ENCODE measurements at places on chromosomes 3 and 15.

DNA sequence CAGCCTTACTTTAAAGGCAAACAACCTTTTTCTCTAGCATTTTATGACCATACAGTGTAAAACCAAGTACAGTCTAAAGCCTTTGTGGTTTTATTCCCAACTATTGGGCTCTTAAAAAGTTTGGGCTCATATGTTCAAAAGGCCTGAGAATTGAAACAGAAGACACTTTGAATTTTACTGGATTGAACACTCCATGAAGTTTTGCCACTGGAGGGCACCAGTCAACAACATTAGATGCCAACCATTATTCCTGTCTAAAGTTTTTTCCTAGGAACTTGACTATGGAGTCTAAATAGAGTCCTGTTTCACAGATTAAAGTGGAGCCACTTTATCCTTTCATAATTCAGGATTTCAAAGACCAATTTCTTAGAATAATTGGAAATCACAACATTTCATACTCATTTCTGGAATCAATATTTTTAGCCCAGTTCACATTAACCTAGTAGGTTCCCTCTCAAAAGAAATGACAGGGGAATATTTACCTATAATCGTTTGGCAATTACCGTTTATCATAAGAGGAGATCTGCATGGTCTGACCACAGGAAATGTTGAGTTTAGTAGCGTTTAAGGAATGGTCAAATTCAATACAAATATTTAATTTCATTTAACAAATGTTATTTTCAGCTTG, 244.1 kb upstream of the PDZRN3 start:
- peak; percentile 37 for DNase-seq

GRCh38 chr3:16998236-16998923, 113.6 kb downstream of the PLCL2 start:
- no peak for DNase-seq

DNA sequence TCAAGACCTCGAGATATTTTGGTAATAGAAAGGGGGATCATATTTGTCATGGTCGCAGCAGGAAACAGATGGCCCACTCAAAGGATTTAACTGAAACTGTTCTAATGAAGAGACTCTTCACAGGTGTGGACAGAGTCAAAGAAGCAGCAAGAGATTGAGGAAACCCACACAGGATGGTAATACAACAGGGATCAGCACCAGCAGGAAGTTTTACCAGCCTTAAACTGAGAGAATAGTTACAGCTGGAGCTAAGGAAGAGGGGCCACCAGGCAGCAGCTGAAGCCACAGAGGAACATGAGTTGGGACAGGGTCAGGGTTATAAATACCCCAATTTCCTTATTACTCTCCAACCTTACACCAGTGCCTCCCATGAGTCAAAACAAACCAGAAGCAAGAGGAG, 131.8 kb upstream of the UBE2E2 start:
- DNase-seq = no peak

- no peak for DNase-seq
Observed at GRCh38 chr15:93126148-93126547, 37.1 kb upstream of the RGMA start.

DNA sequence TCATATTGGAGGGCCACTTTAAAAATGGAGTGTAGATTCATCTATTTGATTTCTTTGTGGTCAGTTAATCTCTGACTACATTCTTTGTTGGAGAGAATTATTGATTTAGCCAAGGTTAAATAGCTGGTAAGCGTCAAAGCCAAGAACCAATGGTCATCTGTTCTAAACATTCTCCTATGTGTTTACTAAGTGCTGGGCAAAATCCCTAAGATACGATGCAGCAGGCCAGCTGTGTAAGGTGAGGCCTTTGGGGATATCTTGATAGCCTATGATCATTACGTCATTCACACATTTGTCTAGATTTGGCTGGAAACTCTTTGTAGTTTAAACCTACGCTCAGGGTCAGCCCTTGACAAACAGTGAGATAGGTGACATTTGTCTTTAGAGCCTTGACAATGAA, 236.2 kb downstream of the NR1D2 start:
- no peak for DNase-seq

DNA sequence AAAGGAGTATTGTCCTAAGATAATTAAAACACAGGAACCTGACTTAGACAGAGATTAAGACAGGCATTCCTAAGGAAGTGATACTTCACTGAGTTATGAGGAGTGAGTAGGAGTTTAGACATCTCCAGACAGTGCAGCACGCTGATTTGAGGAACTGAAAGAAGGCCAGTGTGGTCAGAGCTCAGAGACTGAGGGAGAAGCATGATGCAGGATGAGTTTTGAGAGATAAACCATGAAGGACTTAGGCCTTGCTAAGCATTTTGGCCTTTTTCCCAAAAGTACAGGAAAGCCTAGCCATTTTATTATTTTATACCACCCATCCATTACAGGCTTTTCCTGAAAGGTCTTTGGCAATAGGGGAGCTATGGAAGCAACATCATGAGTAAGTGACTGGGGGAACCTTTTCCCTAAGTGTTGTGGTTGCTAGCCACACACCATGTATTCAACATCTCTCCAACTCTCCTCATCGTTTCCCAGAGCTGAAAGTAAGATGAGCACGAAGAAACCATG, 375.6 kb upstream of the TPRG1 start:
- peak; percentile 89 for DNase-seq

DNA sequence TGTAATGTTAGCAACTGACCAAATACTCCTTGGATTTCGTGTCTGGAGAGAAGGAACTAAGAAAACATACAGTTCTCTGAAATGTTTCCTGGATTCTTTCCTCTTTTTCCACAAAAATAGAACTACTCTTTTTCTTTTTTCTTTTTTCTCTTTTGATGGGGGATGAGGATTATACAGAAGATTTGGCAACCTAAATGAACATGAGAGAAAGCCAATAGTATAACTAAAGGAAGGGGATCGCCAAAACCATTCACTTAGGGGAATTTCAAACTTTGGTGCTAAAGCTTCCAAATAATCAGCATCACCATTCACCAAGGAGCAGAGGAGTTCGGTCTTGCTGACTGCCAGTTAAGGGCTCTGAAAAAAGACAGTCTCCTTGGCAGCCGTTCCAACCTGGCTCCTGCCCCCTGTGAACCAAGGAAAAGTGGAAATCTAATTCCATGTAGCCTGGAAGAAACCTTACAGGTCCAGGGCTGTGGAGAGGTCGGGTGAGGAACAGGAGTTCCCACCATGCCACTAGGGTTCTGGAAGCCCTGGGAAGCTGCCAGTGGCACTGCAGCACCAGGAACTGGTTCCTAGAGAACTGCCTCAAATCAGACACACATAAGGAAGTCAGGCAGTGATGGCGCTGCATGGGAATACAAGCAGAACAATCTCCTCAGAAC, 176.9 kb downstream of the TNIK start:
- DNase-seq = peak; percentile 22

- peak; percentile 15 for DNase-seq
Observed at GRCh38 chr3:126034481-126035361, 49.2 kb downstream of the SLC41A3 start.

DNA sequence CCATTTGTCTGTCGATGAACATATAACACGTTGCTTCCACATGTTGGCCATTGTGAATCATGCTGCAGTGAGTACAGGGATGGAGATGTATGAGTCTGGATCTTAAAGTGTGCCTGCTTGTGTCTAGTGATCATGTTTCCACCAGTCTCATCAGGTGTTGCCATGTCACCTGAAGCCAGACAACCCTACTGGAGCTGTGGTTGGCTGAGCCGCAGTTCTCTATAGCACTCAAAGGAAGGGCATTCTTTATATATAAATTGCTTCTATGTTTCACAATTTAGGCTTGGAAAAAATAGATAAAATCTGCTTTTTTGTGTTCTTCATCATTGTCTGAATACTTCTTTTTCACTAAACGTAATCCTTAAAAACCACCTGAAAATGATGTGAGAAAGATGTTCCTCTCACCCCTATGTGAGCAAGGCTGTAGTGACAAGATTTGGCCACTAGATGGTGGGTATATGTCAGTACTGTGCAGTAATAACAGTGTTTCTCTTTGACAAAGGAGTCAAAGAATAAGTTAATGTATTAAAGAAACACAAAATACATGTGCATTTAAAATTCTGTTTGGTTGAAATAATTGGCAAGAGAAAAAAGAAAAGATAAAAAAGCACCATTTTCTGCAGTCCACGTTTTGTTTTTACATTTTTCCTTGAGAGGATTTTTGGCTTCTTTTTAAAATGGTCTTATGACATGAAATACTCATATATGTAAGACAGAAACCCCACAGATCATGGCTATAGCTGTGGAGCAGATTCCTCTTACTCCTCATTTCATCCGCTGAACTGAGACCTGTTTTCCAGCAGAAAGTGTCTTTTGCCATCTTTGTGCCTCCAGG, 394.5 kb upstream of the DPPA4 start:
- DNase-seq = peak; percentile 58

GRCh38 chr3:187810021-187810446, 64.8 kb upstream of the BCL6 start:
- no peak for DNase-seq

DNA sequence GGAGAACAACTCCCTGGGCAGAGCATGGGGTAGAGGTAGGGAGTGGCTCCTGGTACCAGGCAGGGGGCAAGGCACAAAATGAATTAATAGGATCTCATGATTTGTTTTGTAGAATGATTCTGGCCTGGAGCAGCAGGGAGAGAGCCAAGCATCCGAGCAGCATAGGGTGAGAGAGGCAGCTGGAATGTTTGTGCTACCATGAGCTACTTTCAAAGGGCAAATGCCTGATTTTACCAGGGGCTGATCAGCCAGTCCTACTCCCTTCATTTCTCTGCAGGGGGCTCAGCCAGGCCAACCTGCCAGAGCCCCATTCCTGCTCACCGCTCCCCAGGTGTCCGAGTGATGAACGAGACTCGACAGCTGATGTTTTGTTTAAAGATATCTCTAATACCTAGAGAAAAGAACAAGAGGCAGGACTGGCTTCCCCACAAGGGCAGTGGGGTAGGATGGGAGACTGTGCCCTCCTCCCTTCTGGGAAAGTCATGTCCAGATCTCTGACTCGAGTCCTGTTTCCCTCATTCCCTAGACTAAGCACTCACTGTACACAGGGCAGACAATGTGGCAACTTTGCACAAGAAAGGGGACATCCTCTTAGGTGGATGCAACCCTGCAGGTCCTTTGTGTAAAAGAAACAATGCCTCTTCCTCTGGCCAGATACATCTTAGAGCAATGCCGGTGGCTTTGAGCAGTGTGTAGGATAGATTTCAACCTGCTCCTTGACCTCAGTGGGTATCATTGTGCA, 12.9 kb downstream of the DUOX2 start:
- DNase-seq = no peak

GRCh38 chr3:9311228-9311627, 51.6 kb upstream of the THUMPD3 start:
- DNase-seq = no peak

- DNase-seq = no peak
Observed at GRCh38 chr3:115141033-115141757, 5.9 kb downstream of the ZBTB20 start.

GRCh38 chr3:27629366-27629765, 92.8 kb downstream of the EOMES start:
- DNase-seq = no peak

GRCh38 chr3:73556520-73557372, 68.0 kb downstream of the PDZRN3 start:
- no peak for DNase-seq

- peak; percentile 99 for DNase-seq
Observed at GRCh38 chr3:4751502-4752101, 227.6 kb upstream of the BHLHE40 start.

DNA sequence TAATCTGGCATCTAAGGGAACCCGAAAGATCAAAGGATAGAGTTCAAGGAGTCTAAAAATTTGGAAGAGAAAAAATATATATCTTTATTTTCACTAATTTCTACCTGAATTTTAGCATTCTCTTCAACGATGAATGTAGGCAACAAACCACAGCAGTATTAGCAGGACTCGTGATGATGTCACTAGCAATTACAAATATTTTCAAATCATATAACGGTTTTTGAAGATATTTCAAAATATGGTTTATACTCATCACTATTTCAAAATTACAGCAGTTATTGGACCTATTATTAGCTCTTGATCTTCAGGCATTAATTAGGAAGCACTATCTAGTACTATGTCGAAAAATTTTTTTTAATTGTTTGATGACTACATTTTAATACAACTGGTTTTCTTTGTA, 27.0 kb upstream of the ANKDD1A start:
- no peak for DNase-seq

- DNase-seq = no peak
Observed at GRCh38 chr3:127475975-127476705, 114.4 kb downstream of the TPRA1 start.

DNA sequence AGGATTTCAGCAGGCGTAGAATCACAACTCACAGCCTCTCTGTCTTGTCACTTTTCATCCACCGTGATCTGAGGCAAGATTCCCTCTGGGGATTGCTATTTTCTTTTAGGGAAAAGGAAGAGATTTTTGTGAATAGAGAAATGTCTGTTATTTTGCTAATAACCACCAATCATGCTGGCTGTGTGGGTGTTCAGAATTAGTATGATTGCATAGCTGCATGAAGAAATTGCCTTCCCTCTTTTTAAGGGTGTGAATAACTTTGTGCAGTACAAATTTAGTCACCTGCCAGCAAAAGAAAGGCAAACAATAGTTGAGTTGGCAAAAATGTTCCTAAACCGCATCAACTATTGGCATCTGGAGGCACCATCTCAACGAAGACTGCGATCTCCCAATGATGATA, 60.8 kb downstream of the KAT2B start:
- no peak for DNase-seq

DNA sequence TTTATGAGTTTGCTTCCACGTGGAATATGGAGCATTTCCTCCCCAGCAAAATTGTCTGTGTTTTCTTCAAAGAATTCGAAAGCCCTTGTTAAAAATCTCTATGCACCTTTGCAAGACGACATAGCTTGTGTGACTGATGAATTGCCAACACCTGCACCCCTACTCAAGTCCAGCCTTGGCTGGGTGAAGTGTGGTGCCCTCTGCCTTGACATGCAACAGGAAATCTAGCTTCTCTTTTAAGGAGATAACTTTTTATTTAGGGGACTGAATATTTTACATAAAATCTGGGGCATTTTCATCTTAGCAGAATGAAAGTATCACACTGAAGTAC, 647 bp downstream of the HMG20A start:
- DNase-seq = peak; percentile 29

- no peak for DNase-seq
Observed at GRCh38 chr15:84973492-84974460, 7.9 kb upstream of the PDE8A start.

DNA sequence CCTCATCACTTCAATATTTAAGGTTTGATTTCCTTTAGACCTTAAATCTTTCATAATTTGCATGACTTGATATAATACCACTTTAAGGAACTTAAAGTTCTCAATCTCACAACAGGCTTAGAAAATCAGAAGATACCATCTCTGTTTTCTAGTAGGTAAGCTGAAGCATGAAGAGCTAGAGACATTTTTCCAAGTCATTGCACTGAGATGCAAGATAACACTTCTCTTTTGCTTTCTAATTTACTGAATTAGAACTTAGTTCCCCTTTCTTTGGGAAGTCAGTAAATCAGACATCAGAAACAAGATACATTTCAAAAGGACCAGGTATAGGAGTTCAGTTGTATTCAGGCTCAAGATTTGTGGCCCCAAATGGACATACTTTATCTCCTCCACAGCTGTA, 79.7 kb downstream of the DZIP3 start:
- no peak for DNase-seq

DNA sequence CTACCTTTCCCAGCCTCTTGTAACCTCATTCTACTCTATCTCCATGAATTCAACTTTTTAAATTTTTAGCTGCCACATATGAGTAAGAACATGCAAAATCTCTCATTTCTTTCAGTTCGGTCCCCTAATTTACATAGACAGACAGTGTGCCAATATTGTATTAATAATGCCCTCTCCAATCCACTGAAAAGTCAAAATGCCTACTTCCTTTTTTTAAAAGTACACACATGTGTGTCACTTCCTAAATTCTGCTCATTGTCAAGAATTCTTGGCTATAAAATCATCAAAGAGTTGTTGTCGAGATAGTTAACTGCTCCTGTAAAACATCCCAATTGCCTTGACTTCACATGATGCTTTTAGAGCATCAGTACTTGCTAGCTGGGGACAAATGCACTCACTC, 84.2 kb upstream of the IL12A start:
- DNase-seq = no peak
